CD4-positive, alpha-beta T cell (primary cell): ENCODE measurements at places on chromosomes 5 and 9.

GRCh38 chr9:126383406-126384046, 56.9 kb downstream of the MVB12B start:
- no peak for DNase-seq

GRCh38 chr9:89680547-89681467, 76.0 kb downstream of the GADD45G start:
- no peak for DNase-seq

- no peak for DNase-seq
Measured at GRCh38 chr5:157004893-157005551, 42.0 kb upstream of the TIMD4 start.

- no peak for DNase-seq
Measured at GRCh38 chr9:128116104-128117083, 11.1 kb downstream of the PTGES2 start.

- peak; percentile 43 for DNase-seq
Measured at GRCh38 chr9:137411645-137412380, 11.1 kb downstream of the EXD3 start.

- no peak for DNase-seq
Measured at GRCh38 chr5:174148721-174149120, 103.2 kb downstream of the NSG2 start.

GRCh38 chr9:118262191-118262590, 558.0 kb downstream of the TLR4 start:
- no peak for DNase-seq

DNA sequence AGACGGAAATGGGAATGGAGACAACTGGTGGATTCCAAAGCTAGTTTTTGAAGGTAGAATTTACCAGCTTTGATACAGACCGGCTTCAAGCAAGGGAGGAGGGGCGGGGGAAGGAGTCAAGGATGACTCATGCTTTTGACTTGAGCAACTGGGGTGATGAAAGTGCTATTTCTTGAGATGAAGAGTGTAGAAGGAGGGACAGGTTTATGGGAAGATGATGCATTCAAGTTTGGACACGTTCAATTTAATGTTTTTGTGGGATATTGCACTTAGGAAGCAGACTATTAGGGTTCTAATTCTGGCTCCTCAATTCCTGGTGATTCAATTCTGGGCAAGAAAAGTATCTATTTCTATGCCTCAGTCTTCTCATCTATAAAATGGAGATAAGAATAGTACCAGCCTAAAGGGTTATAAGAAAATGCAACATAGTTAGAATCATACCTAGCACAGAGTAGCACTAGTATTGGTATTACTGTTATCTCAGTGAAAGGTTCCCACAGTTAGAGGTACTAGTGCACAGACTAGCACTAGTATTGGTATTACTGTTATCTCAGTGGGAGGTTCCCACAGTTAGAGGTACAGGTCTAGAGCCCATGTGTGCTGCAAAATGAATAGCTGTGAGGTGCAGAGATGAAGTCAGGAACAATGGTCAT, 4.6 kb downstream of the NIPAL4 start:
- no peak for DNase-seq

GRCh38 chr5:88390096-88390441, 121.4 kb upstream of the TMEM161B start:
- no peak for DNase-seq

DNA sequence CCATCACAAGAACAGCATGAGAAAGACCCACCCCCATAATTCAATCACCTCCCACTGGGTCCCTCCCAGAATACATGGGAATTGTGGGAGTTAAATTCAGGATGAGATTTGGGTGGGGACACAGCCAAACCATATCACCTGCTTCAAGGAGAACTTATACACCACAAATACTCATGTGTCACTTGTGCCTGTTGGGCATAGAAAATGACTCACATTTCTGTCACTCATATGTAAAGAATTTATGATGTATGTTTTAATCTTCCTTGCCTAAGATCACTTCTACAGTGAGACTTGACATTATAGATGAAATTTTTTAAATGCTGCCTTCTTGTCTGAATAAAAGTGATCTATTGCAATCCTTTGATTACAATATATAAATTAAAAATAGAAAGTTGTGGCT, 23.0 kb upstream of the PRDM6 start:
- DNase-seq = no peak

DNA sequence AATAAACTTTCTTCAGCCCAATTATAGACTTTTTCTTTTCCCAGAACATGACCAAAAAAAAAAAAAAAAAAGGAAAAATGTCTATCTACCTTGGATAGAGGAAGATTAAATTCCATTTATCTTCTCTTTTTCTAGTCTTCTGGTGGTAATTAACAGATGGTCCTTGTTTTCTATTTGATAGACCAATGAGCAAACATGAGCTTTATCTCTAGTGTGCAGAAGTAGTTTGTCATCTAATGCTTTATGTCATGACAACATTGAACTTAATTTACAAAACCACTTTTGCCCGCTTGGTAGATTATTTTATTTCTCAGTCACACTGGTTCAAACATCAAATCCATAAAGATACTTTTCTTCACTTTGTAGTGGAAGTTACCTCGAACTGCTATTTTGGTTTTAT, 69.5 kb upstream of the ELL2 start:
- DNase-seq = no peak

DNA sequence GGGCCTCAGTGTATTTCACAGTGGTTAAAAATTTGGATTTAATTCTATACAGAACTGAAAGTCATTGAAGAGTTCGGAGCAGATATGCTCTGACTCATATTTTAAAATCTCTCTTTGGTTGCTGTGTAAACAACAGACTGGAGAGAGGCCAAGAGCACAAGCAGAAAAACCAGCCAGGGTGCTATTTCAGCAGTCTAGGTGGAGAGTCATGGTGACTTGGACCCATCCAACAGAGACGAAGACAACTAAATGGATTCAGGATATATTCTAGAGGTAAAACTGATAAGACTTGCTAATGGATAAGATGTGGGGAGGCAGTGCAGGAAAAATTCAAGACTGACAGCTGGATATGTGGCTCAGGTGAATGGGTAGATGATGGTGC, 168.9 kb downstream of the MAPKAP1 start:
- no peak for DNase-seq

DNA sequence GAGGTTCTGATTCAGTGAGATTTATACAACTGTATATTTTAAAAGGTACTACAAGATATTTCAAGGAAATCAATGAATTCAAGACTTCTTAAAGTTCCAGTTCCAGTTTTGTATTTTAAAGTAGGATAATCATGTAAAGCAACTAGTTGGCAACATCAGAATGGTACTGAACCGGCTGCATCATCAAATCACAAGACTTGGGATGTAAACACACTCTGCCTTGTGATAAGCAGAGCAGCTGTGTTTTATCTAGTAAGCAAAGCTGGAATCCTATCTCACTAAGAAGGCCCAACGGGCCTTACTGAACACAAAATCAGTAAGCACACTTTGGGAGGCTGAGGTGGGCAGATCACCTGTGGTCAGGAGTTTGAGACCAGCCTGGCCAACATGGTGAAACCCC, 327.2 kb upstream of the NREP start:
- DNase-seq = no peak

GRCh38 chr5:139636975-139637408, 11.2 kb upstream of the CXXC5 start:
- no peak for DNase-seq

- no peak for DNase-seq
Measured at GRCh38 chr5:113199122-113199905, 222.7 kb downstream of the DCP2 start.

DNA sequence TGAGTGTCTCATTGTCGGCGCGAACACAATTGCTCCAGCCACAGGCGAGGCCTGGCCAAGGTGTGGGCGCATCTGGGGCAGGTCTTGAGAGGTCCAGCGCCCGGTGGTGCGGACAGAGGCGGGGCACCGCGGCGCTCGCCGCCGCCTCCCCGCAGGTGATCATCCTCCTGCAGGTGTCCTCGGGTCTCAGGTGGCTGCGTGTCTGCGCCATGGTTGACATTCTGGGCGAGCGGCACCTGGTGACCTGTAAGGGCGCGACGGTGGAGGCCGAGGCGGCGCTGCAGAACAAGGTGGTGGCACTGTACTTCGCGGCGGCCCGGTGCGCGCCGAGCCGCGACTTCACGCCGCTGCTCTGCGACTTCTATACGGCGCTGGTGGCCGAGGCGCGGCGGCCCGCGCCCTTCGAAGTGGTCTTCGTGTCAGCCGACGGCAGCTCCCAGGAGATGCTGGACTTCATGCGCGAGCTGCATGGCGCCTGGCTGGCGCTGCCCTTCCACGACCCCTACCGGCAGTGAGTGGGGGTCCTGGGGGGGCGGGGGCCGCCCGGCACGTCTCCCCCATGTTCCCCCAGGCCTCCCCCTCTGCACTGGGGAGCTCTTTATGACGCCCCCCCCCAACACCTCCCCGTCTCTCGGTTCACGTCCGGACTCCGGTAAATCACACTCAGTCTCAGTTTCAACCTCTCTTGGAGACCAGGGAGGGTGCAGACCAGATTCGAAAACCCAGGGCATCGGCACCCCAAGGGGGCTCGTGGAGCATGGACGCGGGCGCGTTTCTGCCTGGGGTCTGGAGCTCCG, 446 bp downstream of the NXNL2 start:
- DNase-seq = no peak

DNA sequence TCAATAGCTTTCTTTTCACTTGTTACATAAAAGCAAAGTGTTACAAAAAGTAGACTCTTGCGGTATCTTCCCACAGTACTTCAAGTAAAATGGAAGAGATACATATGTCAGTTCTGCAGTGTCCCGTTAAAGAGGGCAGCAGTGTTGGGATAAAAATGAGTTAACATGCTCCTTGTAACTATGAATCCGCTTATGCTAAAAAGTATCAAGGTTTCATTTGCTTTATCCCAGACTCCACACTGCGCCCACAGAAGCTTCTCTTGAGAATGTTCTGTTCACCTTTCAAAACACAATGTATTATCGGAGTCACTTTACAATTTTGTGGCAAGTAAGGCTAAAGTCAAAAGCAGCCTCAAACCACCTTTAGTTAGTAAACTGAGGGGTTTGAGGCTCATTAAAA, 790 bp downstream of the PTAR1 start:
- no peak for DNase-seq

- DNase-seq = no peak
Measured at GRCh38 chr9:100730086-100730485, 152.2 kb downstream of the CAVIN4 start.

GRCh38 chr5:72598401-72599064, 91.3 kb upstream of the ZNF366 start:
- DNase-seq = no peak

GRCh38 chr9:123360161-123361085, 4.4 kb downstream of the CRB2 start:
- peak; percentile 29 for DNase-seq

DNA sequence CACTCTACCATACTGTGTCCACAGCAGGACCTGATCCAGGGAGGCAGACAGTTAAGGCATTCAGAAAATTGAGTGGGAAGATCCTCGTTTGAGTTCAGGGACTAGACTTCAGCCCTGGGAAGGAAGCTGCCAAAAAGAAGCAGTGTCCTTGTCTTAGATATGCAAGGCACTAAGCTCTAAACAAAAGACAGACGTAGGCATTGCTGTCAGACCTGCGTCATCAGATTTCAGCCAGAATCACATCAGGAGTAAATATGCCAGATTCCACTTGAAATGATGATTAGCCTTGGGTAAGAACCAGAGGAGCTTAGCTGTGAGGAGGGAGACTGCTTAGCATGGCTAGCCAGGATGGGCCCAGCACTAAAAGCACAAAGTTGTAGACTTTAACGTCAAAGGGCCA, 56.7 kb downstream of the MAMDC2 start:
- no peak for DNase-seq

DNA sequence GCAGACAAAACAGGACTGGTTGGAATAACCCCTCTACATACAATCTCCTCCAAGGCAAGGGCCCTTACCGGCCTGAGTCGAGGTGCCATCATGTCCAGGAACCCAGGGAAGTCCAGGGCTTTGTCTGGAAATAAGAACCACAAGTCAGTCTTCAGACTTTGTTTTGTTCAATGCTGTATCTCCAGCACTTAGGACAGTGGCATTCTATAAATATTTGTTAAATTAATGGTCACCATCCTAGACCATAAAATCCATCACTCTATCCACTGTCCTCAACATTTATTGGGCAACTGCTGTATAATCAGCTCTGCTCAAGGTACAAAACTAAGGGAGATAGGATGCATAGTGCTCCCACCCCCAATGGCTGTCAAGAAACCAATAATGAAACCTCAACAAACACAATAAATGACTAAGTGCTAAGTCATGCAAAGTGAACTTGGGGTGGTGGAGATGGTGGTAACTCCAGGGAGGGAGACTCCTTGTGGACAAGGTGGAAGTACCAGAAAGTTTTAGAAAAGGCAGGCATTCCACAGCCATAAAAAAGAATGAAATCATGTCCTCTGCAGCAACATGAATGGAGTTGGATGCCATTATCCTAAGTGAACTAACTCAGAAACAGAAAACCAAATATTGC, 5.0 kb downstream of the RELL2 start:
- DNase-seq = no peak

DNA sequence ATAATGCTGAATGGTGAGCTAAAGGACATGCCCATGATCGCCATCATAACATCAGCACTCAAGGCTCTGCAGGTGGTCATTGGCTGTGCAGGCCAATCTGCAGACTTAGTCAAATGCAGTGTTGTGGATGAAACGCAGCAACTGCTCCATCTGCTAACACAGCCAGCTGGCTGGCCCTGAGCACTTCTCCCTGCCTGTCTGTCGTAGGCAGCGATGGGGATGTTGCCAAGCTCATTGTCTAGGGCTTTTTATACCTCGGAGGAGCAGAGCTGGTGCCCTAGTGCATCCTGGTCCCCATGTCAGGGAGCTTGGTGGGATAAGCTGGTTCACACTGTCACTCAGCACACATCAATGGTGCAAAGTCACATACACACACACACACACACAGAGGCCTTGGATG, 189.4 kb downstream of the TENT4A start:
- no peak for DNase-seq

DNA sequence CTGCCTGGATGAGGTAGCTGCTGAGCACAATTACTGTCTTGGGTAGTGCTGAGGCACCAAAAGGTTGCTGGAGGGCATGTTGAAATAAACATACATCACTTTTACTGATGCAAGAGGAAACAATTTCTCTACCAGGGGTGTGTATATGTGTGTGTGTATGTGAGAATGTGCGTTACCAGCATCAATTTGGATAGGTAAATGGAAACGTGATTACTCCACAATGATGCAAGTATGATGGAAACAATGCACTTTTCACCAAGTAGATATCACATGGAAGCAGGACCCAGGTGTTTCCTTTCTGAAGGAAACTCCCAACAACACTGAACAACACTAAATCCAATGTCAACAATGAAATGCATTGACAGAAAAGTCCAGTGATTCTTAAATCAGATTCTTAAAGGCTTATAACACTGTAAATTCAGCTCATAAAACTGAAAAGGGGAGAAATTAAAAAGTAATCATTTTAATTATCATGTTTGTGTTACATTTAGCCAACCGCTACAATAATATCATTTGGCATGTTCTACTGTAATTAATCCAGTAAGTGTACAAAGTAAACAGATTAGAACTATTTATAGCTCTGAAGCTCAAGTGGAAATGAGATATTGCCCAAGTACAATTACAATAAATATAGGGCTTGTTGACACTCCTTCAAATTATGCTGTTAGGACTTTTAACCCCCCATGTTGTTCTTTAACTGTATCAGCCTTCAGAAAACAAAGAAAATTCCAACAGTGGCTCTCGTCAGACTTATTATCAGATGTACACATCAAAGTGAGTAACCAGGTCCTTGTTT, 25.3 kb downstream of the YIPF5 start:
- no peak for DNase-seq

- no peak for DNase-seq
Measured at GRCh38 chr5:59792983-59793585, 100.4 kb downstream of the PDE4D start.
